K562 (cell line): ENCODE measurements at places on chromosomes 16 and 17. TPM values are rescaled to one million over a fixed set of nuclear protein-coding genes. Genes with fewer than 3 reads are reported as not detected.

Gene IGF2BP1
- 291 and 318 TPM in 2 replicates for total RNA-seq

Gene RBFOX1
- not detected in 2 replicates for total RNA-seq

Gene TMC5
- total RNA-seq = 1.3 and 2.7 TPM in 2 replicates

Gene OTOP3
- not detected in 2 replicates for total RNA-seq

Gene GAST
- not detected in 2 replicates for total RNA-seq

Gene NDRG4
- total RNA-seq = 0.85 and 0.95 TPM in 2 replicates

Gene SMG6
- 12.8 and 13.7 TPM in 2 replicates for total RNA-seq

Gene ADAP2
- total RNA-seq = 0.20 and 0.58 TPM in 2 replicates

Gene ACSM2A
- total RNA-seq = 0.09 and 0.13 TPM in 2 replicates

Gene CHD9
- 38.8 and 40.7 TPM in 2 replicates for total RNA-seq

Gene KCNH4
- 1.8 and 2.0 TPM in 2 replicates for total RNA-seq

Gene HSPB9
- total RNA-seq = 0.11 and 0.16 TPM in 2 replicates

Gene TNFRSF13B
- total RNA-seq = 0.31 TPM in 1 of 2 replicates, not detected in the other

Gene SPECC1
- total RNA-seq = 18.4 and 22.6 TPM in 2 replicates

Gene MARVELD3
- total RNA-seq = not detected in 2 replicates
